ENCODE measurements at places on chromosomes 7 and 10. TPM values are rescaled to one million over a fixed set of nuclear protein-coding genes. Genes with fewer than 3 reads are reported as not detected.

DNA sequence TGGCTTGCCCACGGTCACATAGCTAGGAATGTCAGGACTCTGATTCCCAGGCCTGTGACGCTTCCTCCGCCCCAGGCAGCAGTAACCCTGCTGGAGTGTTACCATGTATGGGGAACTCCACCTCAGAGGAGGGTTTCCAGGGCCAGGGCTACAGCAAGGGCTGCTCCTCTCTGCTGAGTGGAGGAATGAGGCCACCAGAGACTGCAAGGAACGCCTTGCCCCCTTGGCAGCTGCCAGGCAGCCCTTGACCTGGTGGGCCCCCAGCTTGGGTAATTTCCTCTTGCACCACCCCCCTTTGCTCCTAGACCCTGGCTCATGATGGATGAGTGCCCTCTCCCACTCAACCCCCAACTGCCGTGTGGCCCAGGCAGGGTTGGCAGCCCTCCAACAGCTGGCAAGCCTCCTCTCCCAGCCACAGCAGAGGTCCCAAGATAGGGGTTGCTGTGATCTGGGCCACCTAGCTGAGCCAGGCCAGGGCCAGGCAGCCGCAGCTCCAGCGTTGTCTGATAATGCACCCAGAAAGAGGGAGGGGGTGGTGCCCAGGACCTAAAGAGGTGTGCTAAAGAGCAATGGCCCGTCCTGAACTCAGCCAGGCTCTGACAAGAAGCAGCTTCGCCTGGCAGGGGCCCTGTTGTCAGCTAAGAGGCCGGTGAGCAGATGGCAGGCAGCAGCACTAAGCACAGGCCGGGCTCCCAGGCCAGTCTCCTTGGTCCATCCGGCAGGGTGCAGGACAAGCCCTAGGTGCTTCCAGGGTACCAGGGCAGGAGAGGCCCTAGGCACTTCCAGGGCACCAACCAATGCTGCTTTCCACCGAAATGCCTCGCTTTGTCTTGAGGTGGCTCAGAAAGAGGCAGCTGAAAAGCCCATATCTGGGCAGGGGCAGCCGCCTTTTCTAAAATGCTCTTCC lies 35.4 kb downstream of the DRGX start:
- no peak for DNase-seq
- no peaks in the 10 kb centered on the region for H3K4me1 ChIP-seq
- H3K27ac ChIP-seq = no peak overlapping the region
- H3K4me3 ChIP-seq = no peak overlapping the region
- no peaks in the 10 kb centered on the region for H3K27me3 ChIP-seq

DNA sequence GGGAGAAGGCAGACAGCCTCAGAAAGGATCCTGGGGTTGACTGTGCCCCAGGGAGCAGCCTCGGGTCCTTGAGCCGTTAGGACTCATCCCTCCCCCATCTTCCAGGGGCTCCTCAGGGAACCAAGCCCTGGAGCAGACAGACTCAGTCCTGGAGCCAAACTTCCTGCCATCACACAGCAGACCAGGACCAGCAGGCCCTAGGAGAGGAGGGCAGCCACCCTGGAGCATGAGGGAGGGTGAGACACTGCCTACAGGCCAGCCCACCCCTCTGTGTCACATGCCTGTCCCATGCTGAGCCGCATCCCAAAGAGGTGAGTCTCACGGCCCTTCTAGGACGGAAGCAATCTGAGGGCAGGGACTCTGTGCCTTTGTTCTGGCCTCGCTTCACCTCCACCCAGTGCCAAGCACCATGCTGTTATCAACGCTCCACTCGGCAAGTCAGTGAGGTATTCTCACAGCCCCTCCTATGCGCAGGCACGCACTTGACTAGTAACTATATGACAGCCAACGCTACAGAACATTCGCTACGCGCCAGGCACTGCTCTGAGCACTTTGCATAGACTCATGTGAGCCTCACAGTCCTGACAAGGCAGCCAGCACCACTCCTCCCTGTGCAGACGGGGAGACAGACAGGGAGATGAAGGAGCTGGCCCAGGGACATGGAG lies 19.1 kb downstream of the MAD1L1 start:
- H3K4me3 ChIP-seq = no peak overlapping the region
- no peaks in the 10 kb centered on the region for H3K27me3 ChIP-seq
- no peaks in the 10 kb centered on the region for H3K4me1 ChIP-seq
- no peaks in the 10 kb centered on the region for H3K36me3 ChIP-seq
- no peak for DNase-seq

DNA sequence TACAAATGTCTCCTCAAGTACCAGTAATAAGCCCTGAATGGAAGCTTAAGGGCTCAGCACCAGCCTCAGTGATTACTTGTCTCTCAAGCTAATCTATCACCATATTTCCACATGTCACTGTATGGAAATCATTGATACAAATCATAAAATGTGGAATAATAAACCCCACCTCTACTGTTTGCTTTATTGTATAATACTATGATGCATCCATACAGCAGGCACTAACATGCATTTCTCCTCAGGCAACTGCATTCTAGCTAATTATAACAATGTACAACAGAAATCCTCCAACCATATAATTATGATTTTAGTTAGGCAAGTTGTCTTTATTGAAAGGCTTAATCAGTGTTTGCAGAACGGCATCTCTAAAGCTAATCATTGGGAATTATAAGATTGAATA lies 26.2 kb downstream of the CRPPA start:
- DNase-seq = no peak
- H3K4me3 ChIP-seq = no peak overlapping the region
- H3K36me3 ChIP-seq = no peaks in the 10 kb centered on the region
- no peaks in the 10 kb centered on the region for H3K4me1 ChIP-seq
- no peaks in the 10 kb centered on the region for H3K27me3 ChIP-seq

SFTPA2 gene
- not detected for total RNA-seq

All from neural progenitor cell (in vitro differentiated cells).